Epithelial cell of umbilical artery (primary cell): ENCODE measurements at places on chromosomes 5 and 9. TPM values are rescaled to one million over a fixed set of nuclear protein-coding genes. Genes with fewer than 3 reads are reported as not detected.

BARHL1 gene
- not detected in 2 replicates for total RNA-seq

TTLL11 gene
- 1.9 and 2.9 TPM in 2 replicates for total RNA-seq

CKMT2 gene
- total RNA-seq: under 0.01 TPM in 1 of 2 replicates, not detected in the other

SOHLH1 gene
- not detected in 2 replicates for total RNA-seq

TAF11L4 gene
- total RNA-seq: not detected in 2 replicates

ZNF300 gene
- total RNA-seq: 4.2 and 8.4 TPM in 2 replicates

SCGB3A2 gene
- not detected in 2 replicates for total RNA-seq

NR4A3 gene
- total RNA-seq: under 0.01 TPM in 2 replicates

BHMT2 gene
- total RNA-seq: 0.61 TPM in 1 of 2 replicates, not detected in the other

TRIM7 gene
- total RNA-seq: 14.3 and 14.6 TPM in 2 replicates

TMC1 gene
- total RNA-seq: 1.6 and 3.2 TPM in 2 replicates
